ENCODE measurements at places on chromosomes 3 and 15.

DNA sequence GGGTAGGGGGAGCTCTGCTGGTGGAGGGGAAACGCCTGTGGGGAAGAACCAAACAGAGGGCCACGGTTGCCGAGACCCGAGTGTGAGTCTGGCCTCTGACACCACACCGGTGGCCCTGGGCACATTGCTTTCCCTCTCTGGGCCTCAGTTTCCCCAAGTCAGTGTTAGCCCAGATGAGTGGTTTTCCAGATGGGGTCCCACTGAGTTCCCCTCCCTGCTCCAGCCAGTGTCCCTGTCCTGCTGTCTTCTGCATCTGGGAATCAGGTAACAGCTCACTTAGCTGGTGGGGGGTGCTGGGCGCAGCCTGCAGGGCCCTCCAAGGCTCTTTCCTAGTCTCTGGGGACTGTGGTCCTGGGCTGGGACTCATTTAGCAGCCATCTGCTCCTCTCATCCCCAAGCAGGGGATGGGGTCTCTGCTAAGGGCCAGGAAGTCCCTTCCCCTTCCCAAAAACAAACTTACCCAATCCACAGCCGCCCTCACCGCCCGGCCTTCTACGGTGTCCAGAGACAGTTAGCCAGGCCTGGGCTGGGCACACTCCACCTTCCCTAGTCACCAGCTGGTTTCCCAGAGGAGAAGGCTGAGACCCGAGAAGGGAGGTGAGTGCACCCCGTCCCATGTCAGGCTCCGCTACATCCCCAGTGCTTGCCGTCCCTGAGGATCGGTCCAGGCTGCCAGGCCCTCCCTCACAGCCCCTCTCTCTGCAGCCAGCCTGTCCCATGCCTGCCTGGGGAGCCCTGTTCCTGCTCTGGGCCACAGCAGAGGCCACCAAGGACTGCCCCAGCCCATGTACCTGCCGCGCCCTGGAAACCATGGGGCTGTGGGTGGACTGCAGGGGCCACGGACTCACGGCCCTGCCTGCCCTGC, 676 bp downstream of the GP9 start:
- no peak for DNase-seq

DNA sequence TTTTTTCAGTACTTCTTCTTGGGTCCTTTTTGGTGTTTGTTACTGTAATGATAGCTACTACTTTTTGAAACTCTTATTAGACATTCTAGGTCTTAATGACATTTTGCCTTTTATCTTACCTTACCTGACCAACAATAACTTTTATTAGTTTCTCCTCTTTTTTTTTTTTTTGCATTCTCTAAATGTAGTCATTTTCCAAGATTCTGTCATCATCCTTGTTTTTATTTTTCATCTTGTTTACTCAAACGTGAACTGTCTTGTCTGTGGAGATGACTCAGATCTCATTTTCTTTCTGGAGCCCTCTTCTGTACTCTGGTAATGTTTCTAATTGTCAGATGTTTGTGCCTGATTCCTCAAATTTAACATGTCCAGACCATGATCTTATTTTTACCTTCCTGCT, 2.9 kb downstream of the ABHD5 start:
- no peak for DNase-seq

DNA sequence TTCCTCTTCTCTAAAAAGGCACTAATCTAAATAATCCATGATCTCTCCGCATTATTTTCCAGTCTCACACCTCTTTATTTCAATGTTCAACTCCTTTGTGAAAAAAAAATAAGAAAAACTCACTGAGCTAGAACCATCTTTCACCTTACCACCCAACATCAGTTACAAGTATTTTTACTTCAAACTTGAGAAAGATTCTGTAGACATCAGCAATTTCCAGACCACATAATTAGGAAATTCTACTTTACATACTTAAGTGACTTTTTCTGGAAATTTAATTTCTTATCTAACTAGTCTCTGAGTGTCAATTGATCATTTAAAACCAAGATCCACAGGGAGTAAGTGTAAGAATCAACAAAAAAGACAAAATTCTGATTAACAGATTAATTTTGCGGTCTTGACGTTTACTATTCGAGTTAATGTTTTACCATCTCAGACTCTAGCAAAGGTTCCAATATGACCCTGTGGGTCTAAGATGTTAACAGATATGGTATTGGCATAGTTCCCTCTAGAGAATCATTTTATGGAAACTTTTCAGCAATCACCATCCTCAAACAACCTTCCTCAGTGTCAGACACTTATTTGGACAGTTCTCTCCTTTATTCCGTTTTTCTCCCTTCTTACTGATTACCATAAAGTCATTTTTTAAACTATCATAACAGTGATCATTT, 5.1 kb downstream of the ATP13A3 start:
- no peak for DNase-seq

- no peak for DNase-seq
These were observed 22.2 kb downstream of the POC1A start for GRCh38 chr3:52132041-52132440.

DNA sequence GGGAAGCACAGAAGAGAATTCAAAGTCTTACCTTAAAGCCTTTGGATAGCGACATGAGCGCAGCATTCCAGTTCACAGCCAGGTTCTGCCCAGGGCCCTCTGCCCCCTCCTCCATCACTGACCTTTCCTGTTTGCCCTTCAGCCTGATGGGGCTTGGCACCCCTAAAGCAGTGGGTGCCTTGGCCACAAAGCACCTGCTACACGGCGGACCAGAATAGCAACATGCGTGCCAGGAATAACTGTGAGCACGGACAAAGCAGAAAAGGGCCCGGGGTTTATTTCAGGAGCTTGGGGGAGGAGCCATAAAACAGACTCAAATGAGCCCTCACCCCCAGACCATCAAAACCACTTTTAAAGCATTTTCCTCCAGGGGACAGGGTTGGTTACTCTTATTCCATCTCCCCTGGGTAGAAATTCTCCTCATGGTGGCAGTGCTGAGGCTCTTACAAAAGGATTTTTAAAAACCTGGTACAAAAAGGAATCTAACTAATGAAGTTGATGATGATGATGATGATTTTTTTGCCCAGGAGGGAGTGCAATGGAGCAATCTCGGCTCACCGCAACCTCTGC, 135.4 kb downstream of the KLF13 start:
- no peak for DNase-seq

DNA sequence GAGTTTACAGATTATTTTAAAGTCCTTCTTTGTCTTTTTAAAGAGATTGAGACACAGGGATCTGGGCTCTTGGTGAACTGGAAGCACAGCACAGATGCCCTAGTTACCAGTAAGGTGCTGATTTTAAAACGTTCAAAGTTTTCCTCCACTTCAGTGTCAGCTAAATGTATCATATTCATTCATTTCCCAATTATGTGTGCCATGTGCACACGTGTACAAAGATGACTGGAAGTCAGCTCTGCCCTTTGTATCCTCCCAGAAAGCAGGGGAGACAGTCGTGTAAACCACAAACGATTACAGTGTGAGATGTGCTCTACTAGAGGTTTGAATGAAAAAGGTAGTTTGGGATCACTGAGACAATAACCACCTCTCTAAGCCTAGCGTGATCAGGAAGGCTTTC, 730 bp downstream of the ZKSCAN7 start:
- DNase-seq = no peak

DNA sequence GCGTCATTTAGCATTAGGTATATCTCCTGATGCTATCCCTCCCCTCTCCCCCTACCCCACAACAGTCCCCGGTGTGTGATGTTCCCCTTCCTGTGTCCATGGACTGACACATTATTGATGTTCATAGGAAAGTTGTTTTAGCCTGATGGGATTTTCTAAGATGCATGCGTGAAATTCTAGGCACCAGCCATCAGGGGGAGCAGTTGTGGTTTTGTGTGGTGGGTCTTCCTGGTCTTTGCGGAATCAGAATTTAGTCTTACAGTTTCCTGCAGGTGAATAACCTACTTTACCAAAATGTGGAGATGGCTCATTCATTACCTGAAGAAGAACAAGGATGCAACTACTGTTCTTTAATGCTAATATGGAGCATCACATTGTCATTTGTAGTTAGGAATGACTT, 455.0 kb upstream of the THBS1 start:
- no peak for DNase-seq

DNA sequence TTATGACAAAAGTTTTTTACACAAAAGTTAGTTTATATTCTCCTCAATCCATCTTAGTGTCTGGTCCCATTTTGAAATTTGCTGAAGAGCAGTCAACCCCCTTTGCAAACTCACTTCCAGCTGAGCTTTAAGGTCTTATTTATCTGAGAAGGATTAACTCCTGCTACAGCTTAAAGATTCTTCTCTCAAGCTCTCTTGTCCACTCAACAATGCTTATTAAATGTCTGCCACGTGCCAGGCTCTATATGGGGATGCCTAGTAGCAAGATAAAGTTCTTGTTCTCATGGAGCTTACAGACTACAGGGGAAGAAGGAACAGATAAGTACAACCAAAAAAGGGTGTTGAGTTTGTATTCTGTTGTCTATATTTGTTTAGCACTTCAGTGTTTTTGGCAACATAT, 18.7 kb downstream of the TMPRSS7 start:
- no peak for DNase-seq

DNA sequence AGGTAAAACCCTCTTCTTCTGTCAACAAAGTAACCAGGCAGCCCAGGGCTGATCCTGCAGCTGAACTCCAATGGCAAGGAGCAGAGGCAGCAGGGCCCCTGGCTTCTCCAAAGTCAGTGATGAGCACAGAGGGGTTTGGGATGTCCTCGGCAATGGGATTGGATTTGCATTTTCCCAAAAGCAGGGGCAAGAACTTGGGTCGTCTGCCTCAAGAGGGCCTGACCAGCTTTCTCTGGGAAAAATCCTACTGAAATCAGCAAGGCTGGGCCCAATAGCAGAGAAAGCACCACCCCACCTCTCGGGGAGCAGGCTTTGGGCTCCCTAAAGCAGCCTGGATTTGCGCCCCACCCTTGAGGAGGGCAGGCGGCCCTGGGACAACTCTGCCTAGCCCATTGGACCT, 210.0 kb upstream of the IGF1R start:
- no peak for DNase-seq

GRCh38 chr3:141305436-141305835, 62.9 kb upstream of the ZBTB38 start:
- no peak for DNase-seq

- no peak for DNase-seq
These were observed 10.7 kb upstream of the CSTA start for GRCh38 chr3:122314228-122314876.

DNA sequence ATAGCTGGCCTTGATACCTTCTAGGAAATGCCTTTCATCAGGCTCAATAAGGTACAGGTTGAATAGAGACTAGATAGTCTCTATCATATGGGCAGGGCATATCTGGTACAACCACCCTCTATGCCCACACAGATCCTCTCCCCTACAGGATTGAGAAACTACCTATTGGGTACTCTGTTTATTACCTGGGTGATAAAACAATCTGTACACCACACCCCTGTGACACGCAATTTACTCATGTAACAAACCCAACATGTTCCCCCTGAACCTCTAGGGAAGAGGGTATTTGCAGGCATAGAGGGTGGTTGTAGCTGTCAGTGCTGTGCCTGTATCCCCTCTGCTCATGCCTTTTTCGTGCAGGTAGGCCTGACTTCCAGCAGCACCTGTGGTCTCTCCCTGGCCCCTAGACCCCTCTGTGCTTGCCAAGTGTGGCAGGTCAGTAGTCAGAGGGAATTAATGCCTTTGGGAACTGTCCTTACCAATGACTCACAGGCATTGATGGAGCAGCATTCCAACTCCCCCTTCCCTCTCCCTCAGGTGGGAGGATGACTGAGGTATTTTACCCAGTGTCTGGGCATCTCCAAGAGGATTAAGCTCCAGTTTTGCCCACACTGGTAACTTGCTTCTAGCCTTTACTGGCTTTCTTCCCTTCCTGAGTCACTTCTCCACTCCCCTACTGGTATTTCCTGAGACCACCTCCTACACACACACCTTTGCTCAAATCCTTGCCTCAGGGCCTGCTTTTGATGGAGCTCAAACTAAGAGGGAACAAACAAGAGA, 18.3 kb downstream of the CLSTN2 start:
- DNase-seq = no peak

DNA sequence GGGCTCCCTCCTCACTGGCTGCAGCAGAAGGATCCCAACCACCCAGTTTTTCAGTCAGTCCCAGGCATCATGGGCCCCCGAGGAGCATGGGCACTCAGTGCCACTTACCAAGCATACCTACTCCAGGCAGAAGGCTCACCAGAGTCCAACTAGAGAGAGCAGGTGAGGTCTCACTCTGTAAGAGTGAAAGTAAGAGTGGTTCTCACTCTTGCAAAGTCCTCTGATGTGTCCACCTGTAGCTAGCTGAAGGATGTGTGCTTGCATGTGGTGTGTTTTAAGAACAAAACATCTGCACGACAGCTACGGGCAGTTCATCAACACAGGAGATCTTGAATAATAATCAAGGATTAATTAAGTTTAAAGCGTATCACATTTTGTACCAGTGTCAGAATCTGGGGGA, 49.7 kb downstream of the CCK start:
- no peak for DNase-seq

DNA sequence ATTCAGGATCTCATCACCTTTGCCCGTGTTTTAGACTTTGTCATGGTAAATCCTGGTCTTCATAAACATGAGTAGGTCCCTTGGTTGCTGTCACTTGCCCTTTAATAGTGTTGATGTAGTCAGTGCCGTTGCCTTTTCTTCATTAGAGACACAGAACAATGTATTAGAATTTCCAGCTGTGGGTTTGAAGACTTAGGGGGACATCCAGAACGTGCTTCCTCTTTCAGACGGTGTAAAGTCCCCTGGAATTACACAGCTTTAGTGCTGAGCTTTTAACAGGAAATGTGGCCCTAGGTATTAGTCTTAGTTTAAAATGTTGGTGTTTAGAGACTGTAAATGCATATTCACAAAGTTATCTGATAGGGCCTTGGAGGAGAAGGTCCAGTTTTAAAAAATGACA, 8.8 kb upstream of the LRCH3 start:
- DNase-seq = no peak

DNA sequence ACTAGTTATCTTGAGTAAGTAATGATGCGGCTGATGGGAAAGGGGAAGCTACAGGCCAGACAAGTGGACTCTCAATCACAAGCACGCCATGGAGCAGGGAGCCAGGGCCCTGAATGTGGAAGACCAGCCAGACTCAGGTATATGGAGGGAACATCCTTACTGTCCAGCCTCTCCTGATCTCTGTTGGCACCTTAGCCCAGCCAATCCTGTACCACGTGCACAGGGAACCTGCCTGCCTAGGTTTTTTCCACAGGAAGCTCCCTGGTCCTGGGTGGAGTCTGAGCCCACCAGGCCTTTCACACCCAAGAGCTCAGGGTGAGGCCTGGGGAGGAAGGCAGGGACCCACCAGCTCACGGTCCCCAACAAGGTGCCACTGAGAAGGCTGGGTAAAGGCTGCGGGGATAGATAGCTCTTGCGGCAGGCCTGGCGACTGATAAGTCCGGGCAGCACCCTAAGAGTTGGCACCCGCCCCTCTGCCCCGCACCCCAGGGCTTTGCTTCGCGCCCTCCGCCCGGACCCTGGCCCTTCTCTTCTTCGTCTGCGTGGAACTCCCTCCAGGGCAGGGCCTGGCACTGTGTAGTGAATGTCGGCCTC, 933 bp upstream of the APEH start:
- DNase-seq = no peak

Measured in esophagus squamous epithelium (tissue), 5 donors.